ENCODE measurements at places on chromosomes 11 and 22.

DNA sequence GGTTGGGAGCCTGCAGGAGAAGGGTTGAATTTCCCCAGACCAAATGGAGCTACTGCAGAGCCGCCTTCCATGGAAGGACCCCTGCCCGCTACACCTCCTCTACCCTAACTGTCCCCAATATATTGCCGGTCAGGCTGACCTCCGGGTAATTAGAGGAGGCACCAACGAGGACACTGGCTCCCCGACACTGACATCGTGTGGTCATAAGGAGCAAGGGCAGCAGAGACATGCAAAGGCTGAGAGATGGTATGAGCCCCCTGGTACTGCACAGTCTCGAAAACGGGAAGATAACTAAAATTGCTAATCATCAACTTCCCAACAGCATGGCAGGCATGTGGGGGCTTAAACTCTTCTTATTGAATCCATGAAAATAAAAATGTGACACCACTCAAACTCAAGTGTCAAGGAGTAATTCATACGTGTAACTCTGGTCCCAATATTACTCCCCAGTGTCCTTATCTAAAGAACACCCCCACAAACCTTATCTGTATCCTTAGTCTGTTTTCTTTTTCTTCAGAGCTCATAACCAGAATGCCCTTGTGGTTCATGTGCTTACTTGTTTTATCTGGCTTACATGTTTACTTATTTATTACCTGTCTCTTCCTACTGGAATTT lies 4.4 kb downstream of the CAVIN3 start:
- peak; percentile 22 for DNase-seq

- no peak for DNase-seq
Observed at GRCh38 chr11:75894036-75894585, 79.1 kb downstream of the UVRAG start.

DNA sequence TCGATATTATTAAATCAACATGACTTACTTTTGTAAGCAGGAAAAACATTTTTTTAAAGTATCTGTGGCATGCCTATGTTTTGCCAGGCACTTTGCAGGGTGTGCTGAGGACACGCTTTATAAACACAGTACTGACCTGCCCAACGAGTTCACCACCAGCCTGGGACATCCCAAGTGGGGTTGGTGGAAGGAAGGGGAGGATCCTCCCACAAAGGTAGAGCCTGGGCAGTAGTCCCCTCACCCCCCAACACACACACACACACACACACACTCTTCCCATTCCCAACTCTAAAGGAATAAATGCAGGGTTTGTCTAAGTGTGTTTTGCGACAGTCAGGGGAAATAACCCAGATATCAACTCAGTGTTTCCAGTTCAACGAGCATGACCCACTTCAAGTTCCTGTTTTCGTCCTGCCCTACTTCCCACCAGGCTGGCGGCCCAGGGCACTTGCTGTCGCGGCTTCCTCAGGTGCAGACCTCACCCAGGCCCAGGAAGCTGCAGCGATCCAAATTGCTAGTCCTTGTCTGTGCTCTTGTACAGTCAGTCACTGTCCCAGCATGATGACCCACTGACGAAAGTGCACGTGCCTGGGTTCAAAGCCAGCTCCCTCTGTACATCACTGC lies 3.1 kb downstream of the CERK start:
- peak; percentile 31 for DNase-seq

DNA sequence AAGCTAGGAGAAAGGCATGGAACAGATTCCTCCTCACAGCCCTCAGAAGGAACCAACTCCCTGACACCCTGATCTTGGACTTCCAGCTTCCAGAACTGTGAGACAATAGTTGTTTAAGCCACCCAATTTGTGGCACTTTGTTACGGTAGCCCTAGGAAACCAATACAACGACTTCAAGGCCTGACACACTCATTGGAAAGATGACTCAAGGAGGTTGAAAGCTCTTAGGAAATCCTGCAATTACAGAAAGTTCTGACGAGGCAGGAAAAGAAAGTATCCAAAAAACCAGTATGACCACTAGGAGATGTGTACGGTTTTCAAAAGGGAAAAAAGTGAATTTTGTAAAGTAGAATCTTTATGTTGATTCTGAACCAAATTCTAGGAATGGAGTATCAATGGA lies 161.4 kb downstream of the SWAP70 start:
- DNase-seq = no peak

DNA sequence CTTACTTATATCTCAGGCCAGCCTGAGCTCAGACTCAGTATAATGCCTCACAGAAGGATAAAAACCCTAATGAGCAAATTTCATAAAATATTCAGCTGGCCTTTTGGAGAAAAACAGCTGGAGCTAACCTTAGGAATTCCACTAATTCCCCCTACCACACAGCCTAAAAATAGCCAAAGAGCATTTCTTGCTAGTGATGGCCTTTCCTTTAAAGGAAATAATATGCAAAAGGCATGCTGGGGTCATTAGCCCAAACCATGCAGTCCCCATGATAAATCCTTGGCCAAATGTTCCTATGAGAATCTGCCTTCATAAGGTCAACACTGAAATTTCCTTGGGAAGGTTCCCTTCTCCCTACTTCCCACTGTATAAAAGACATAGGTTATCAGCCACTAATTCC lies 38.2 kb downstream of the SYTL2 start:
- no peak for DNase-seq

GRCh38 chr11:48036466-48036865 lies 56.1 kb downstream of the PTPRJ start:
- no peak for DNase-seq

Measured in NCI-H2029 (cell line).